ENCODE measurements at places on chromosomes 6 and 20.
A peak's percentile ranks its signal among the peaks of the same experiment; 100 is the strongest.

- DNase-seq: no peak
Measured at GRCh38 chr6:106216527-106216926, 109.0 kb downstream of the ATG5 start.

DNA sequence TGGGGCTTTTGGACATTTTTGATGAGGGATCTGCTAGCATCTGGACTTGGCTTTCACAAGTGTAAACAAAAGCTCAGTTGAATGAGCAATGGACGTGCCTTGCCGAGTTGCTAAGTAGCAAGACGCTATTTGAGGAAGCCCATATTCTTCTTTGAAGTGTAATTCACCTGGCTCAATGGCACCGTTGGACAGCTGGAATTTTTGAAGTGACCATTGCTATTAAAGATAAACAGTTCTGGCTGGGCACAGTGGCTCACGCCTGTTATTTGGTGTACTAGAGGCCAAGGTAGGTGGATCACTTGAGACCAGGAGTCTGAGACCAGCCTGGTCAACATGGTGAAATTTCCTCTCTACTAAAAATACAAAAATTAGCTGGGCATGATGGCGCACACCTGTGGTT, 88.8 kb upstream of the SOX4 start:
- no peak for DNase-seq

GRCh38 chr6:41222045-41222444, 6.1 kb upstream of the TREML4 start:
- no peak for DNase-seq

DNA sequence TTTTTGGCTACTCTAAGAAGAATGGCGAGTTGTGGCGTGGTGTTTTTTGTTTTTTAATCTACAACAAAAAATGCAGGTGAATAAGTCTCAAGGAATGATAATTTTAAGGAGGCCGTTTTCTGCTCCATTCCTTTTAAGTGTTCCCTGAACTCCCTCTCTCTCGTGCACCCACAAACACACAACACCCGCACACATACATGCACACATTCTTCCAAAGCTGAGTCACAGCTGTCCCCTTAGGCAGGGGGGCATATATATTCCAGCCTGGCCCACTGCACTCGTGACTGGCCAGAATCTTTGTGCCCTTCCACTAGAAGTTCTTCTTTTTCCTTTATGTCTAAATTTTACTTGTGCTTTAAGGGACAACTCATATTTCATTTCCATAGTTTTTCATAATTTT, 405.7 kb downstream of the LMBRD1 start:
- DNase-seq: no peak

DNA sequence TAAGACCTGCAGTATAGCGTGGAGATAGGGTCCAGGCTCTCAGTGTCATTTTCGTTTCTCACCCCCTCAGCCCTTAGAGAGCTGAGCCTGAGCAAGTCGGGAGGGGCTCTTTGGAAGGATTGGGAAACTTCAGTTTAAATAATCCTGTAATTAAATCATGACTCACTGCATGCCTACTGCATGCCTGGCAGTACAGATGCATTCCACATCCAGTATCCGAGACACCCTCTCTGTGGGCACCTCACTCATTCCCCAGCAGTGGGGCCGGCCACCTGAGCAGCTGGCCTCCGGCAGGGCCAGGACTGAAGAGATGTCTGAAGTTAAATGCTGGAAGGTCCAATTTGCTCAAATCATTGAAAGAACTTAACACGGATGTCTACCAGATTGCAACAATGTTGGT, 316.6 kb downstream of the THBS2 start:
- DNase-seq: peak; percentile 23

DNA sequence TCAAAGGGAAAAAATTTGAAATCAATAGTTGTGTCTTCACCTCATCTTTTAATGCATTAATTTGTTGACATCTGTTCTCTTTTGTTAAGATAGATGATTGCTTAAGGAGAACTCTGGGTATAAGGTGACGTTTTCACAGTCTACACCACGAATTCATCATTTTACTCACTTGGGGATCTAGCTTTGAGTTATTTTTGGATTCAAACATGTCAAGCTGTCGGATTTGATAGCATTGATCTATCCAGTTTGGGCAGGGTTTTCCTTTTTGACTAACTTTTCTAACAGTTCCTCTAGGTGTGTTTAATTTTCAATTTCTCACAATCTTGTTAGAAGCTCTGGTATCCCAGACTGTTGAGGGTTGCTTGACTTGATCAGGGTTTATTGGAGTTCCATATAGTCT, 49.6 kb downstream of the HECA start:
- DNase-seq: no peak
